ENCODE measurements at places on chromosomes 4 and X.

- DNase-seq, result peak; percentile 10
Measured at GRCh38 chrX:139762400-139763183, 54.6 kb upstream of the MCF2 start.

GRCh38 chrX:3216581-3217180 is 129.8 kb downstream of the MXRA5 start:
- DNase-seq, result peak; percentile 50

- no peak for DNase-seq
Measured at GRCh38 chrX:29880977-29881376, 334.4 kb upstream of the MAGEB2 start.

DNA sequence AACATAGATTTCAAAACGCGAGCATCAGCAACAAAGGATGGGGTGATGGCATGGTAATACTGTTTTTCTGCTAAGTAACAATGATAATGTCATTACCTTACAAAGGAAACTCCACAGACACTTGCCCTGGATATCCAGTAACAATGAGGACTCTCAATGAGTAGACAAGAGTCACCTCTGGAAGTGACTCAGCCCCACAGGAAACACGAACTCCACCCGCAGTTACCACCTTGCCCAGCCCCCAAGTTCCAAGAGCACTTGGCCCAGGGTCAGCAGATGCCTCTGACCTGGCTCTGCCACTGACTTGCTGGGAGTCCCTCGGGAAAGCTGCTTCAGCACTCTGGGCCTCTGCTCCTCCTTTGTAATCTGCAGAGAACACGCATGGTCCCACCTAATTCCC is 110.3 kb upstream of the MAP3K15 start:
- DNase-seq, result no peak

- no peak for DNase-seq
Measured at GRCh38 chr4:8723222-8723980, 130.8 kb downstream of the CPZ start.

DNA sequence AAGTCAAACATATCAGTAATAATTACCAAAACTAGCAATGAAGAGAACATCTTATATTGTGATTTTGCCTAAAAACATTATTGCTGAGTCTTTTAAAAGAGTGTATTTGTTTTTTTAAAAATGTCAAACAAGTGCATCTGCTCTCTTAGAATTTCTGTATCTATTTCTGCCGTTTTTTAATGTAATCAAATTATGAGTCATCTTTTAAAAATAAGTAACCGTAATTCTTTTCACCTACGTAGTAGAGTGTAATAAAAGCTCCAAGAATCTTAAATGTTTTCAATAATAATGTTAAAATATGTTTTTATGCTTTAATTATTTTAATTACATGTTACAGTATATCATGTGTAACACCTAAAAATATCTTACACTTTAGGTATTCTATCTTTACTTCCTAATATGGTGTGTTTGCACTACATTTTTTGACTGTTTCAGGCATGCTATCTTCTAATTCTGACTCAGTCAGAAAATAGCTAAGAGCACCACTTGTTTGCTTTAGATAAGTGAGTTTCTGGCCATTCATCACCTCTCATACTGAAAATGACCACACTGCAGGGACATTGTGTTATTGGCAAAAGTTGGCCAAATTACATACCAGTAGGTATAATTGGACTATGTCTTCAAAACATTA is 368.5 kb downstream of the PCDH7 start:
- DNase-seq, result no peak

Data from fibroblast of skin of left biceps (primary cell).